ENCODE measurements at places on chromosomes 5 and 9.

DNA sequence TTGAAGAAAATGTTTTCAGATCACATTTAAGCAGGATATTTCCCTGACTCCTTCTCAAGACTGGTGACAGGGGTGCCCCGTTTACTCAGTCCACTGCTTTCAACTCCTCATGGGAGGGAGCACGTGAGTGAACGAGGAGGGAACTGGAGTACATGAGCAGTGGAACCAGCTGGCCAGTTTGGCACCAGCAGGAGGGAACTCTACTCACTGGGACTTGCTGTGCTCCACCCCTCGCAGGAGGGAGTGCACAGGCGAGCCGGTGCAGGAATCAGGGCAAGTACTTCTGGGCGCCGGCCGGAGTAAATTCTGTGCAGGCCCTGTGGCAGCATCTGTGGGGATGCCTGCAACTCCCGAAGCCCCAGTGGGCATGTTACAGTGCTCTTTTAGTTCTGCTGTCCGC is 1941.1 kb upstream of the C9orf72 start:
- DNase-seq = no peak

- no peak for DNase-seq
Observed at GRCh38 chr9:100641166-100641565, 63.3 kb downstream of the CAVIN4 start.

DNA sequence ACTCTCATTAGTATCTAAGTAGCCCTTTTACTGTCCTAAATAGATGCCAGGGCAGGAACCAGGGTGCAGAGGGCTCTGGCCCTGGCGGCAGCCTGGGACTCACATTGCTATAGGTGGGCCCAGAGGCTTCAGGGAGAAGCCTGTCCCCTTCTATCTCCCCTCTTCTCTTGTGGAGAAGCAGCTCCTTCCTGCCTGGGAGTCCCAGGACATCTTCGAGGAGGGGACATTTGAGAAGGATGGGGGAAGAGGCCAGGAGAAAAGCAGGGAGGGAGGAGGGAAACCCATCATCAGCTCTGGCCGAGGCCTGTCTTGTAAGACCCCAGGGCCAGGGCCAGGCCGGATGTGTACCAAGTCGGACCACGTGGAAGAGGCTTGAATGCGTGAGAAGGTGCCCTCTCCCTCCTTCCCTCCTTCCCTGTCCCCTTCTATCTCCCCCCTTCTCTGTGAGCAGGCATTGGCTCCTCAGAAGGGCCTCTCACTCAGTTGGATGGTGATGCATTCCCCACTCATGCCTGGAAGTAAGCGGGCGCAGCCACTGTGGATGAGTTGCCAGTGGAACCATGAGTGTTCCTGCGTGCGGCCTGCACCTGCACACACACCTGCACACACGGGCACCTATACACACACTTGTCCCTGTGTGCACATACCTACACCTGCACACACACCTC is 20.7 kb upstream of the LPCAT1 start:
- no peak for DNase-seq

DNA sequence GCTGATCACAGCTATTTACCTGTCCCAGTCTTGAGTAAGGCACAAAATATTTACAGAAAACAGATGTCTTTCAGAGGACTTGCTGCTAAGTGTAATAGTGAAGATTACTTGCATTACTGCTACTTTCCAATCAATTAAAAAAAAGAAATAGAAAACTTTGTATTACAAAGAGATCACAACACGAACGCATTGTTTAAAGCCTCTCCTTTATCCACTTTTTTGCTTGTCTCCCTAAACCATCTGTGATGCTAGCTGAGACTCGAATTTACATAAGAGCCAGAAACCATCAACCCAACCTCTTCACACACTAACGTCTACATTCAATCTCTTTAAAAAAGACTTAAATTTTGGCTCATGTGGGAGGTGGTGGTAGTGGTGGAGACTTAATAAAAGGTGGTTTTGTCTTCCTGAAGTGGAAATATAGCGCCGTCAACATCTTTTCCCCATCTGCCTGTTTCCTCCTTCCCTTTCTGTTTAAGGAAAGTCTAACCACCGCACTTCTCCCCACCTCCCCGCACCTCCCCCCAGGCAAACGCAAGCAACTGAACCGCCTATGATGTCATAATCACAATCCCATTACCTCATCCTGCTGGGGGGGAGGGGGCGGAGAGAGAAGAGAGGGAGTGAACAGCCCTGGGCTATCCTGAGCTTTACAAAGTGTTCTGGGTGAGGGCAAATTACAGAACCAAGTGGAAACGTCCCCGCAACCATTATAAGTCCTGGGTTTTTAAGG is 948 bp upstream of the FAM53C start:
- DNase-seq = peak; percentile 75

DNA sequence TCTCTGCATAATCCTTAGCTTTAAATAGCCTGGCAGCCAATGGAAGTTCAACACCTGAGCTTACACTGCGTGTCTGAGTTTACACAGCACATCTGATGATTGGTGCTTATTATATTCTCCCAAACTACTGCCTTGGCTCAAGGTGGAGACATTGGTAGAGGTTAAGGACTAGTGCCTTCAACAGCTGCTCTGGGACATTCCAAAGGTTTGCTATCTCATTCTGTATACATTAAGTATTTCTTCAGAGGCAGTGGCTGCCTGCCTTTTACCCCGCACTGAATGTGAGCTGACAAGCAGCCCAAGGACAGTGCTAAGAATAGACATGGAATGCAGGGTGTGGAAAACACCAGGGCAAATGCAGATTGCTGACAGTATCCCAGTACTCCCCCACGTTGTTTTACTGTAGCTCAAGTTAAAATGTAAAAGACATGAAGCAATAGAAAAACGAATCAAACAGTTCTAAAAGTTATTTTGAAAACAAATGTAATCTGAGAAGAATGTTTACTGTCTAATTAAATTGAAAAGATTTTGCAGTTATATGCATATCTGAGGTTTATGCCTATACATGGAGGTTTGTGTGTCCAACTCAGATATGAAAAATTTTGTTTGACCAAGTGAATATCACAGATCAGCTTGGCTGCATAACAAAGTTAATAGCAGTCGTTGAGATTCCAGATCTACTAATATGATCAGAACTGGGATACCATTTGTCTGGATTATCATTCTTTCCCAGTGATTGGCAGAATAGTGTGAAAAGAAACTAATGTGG is 1.8 kb downstream of the HSPB3 start:
- no peak for DNase-seq

- DNase-seq = no peak
Observed at GRCh38 chr9:129469988-129470316, 150.9 kb downstream of the C9orf50 start.

GRCh38 chr5:148790545-148791333 is 35.7 kb upstream of the ADRB2 start:
- no peak for DNase-seq
